ENCODE measurements at places on chromosomes 5 and 9. TPM values are rescaled to one million over a fixed set of nuclear protein-coding genes. Genes with fewer than 3 reads are reported as not detected.

GRCh38 chr5:119418606-119419100 lies 33.6 kb upstream of the HSD17B4 start:
- DNase-seq: no peak

The PCDHGB6 gene
- 0.06 TPM for polyA plus RNA-seq

GRCh38 chr5:79831381-79832309 lies 142.0 kb downstream of the CMYA5 start:
- no peak for DNase-seq

DNA sequence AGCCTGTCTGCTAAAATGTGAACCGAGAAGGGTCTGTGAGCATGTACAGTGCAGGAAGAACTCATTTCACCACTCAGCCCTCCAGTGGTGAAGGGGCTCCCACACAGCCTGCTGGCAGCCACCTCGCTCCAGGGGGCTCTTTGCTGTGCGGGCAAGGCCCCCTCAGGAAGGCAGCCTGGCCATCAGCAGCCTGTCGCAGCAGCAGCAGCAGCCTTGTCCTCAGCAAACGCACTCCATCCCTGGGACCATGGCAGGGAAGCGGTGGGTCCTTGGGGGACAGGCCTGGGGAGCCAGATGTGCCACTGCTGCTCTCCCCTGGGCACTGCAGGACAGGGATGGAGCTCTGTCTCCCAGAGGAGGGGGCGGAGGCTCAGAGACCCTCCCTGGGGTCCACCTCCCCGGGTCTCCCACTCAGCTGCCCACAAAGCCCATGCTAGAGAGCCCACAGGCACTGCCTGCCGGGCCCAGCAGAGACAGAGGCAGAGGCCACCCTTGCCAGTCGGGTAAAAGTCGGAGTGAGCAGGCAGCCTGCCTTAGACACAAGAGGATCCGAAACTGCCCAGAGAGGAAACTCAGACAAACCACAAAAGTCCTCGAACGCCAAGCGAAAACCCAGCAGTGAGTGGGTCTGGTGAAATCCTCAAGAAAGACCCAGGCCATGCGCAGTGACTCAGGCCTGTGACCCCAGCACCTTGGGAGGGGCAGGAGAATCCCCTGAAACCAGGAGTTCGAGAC lies 8.0 kb downstream of the BRD3 start:
- peak; percentile 90 for DNase-seq

DNA sequence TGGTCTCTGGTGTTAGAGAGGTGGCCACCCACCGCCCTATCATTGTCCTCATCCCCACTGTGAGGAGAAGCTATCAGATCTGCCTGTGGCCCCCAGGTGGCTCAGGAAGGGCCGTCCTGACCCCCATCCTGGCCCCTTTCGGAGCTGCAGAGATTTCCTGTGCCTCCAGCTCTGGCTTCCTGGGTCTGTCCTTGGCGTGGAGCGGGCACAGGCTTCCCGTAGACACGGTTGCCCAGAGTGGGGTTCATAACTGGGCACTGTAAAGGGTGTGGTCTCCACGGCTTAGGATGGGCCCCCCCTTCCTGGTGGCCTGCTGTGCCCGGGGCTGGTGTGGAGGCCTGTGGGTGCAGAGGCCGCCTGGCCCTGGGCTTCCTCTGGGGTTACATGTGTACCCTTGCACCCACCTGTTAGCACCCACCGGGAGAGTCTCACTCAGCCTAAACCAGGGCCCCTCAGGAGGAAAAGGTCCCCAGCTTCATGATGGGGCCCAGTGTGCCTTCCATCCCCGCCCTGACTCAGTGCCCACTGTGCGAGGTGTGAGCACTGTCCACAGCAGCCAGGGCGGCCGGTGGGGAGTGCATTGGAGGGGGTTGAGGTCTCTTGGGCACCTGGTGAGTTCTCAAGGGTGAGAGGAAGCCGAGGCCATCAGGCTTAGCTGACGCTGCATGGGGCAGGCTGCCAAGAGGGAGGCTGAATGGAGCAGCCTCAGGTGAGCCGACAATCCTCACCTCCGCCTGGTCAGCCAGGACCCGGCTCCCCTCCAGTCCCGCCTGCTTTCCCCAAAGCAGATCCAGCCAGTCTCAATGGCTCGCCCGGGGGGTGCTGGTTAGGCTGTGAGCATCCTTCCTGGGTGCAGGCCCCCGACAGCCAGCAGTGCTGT lies 15.3 kb upstream of the AJM1 start:
- DNase-seq: no peak

DNA sequence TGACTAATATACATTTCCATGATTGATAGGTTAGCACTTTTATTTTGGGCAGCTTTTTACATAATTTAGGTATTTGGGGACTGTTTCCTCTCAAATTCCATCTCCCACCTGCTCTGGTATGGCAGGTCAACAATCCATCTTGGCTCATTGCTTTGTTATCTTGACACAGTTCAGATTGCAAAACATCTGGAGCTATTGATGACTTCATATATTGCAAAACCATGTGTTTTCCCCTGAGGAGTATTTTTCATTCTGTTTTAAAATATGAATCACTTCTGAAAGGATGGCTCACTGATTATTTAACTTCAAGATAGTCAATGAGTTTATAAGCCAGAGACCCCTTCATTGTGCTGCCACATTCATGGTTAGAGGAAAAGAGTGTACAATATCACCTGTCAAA lies 1206.0 kb upstream of the C9orf72 start:
- no peak for DNase-seq

DNA sequence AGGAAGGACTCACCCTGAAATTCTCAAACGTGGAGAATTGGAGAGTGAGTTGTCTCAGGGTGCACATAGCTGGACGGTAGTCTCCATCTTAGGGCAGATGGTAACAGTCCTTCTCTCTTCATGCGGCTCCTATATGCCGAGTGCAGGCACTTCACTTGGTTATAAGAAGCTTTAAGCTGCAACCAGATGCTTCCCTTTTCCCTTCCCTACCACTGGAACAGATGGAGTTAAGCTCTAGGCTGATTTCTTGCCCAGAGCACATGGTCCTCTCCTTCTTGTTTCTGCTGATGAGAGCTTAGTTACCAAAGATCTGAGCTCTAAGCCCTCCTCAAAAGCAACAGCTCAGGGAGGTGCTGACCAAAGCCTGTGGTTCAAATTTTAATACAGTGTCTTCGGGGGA lies 355.7 kb downstream of the ARHGEF28 start:
- DNase-seq: no peak

The UBE2QL1 gene
- polyA plus RNA-seq: not detected

The TMEM174 gene
- polyA plus RNA-seq: not detected

DNA sequence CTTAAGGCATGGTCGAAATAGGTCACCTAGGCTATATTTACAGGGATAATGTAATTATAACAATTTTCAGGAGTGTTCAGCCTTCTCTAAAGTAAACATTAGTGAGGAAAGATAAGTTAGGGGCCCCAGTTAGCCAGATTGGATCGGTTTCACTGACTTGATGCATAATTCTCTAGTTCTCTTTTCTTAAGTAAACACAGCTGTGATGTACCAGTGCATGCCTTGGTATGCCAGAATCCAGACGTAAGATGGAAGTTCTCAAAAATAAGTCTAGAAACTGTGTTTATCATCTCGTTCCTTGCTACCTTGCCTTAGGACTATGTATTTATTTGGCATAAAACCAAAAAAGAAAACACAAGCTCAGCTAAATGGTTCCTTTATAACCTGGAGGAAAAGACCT lies 442.2 kb upstream of the CLINT1 start:
- no peak for DNase-seq
